Glutamatergic neuron (in vitro differentiated cells): ENCODE measurements at places on chromosomes 5 and 9.

DNA sequence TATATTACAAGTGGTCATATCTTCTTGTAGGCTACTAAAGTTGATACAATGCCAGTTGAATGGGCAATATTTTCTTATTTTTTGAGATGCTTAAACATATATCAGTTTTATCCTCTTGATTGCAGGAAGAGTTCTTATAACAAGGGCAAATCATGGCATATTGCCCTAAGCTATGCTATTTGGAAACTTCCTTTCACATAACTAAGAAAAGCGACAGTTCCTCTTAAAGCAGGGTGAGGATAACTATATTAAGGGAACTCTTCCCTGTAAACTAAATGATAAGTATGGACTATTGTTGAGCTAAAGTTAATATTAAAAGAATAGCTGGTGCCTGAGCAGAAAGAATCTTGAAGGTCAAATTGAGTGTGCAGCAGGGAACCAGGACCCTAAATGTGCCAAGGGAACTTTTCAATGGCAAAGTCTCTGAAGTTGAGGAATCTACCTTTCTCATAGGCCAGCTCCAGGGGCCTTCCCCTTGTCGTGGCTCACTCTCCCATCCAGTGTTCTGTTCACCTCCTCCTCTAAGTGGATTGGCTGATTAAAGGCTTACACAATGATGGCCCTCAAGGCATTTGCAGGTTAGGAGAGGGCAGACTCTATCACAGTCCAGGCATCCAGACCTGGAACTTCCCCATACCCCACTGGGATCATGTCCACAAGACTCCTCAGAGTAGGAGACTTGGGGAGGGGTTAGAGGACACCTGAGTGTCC lies 26.8 kb downstream of the FYB1 start:
- DNase-seq, result no peak

DNA sequence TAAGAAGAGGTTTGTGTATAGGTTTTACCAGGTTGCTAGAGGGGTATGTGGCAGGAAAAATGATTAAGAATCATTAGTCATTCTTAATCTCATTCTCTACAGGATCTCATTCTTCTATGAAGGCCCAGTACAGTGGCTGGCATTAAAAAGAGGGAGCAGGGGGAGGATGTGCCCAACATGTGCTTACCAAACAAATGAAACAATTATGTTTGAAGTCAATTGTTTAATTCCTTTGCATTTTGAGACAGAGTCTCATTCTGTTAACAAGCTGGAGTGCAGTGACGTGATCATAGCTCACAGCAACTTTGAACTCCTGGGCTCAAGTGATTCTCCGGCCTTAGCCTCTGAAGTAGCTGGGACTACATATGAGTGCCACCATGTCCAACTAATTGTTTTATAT lies 23.0 kb downstream of the FNIP1 start:
- no peak for DNase-seq

GRCh38 chr5:124888050-124888506 lies 141.6 kb upstream of the ZNF608 start:
- peak; percentile 41 for DNase-seq

- no peak for DNase-seq
Observed at GRCh38 chr5:33675958-33676464, 215.8 kb downstream of the ADAMTS12 start.

GRCh38 chr9:14349146-14349446 lies 35.2 kb upstream of the NFIB start:
- no peak for DNase-seq

- no peak for DNase-seq
Observed at GRCh38 chr5:55852503-55852902, 1.3 kb downstream of the IL31RA start.
